AG09309 (cell line): ENCODE measurements at places on chromosomes 2 and 18.

DNA sequence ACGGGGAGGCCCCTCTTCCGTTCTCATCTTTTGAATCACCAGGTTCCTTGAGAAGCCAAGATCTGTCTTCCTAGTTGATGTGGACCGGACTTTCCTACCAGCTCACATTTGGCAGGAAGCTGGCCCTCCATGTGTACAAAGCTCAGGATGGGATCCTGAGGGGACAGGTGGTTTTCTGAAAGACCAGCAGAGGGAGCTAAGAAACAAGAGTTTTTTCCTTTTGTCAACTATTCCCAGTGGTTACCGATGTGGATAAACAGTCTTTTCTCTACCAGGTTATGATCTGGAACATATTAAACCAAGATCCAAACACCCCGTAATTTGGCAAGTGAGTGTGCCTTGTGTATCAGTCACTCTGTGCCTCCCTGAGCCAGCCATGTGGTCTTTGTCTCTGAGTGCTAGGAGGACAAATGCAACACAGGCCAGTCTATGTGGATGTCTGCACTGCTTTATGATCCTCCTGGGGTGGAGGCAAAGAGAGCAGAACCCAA lies 25.1 kb upstream of the ARHGAP25 start:
- no peak for DNase-seq

GRCh38 chr18:79725486-79725885 lies 45.9 kb downstream of the CTDP1 start:
- DNase-seq: no peak

DNA sequence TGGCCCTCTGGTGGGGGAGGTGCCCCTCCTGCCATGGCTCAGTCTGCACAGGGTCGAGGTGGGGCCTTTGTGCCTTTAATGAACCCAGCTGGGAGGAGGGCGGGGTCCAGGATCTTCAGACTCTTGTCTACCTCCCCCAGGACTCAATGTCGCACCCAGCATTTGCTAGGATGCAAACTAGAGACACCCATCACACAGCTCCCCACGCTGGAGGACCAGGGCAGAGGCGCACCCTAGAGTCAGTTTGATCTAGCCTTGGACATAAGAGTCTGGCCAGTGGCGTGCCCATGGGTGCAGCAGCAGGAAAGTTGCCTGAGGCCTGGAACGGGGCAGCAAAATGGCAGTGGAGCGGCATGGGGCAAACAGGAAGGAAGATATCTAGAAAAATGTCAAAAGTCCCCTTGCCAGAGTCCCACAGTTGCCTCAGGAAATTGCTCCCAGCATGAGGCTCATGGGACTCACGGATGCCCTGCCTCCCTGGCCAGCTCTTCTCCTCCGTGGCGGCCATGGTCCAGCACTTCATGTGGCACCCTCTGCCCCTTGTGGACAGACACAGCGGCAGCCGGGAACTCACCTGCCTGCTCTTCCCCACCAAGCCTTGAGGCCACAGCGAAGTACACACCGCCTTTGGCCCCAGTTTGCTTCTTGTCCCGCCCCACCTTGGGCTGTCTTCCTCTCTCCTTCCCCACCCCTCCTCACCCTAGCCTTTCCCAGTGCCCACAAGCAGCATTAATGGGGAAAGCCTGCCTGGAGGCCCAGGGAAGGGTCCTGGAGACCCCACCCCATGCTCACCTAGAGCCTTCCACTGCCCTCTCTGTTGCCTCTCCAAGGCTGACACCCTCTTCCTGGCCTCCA lies 17.7 kb downstream of the SH2D6 start:
- DNase-seq: no peak

DNA sequence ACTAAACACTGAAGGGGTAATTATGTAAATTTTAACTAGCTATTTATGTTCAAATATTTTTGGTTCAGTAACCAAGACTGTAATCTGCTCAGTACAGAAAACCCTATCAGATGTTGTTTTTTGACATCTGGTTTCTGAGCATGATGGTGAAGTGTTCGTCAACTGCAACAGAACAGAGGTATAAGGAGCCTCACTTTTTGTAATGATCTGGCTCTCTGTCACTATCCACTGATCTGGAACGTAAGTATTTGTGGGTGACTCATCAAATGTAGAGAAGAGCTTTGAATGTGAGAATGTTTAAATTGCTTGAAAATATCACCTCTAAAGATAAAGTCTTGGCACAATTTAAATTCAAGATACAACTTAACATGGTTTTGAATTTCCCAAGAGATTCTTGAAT lies 213.6 kb upstream of the FAM98A start:
- DNase-seq: no peak

- no peak for DNase-seq
Measured at GRCh38 chr2:174465327-174465726, 21.5 kb downstream of the GPR155 start.

GRCh38 chr2:133607679-133608078 lies 39.4 kb upstream of the NCKAP5 start:
- DNase-seq: peak; percentile 55

- DNase-seq: no peak
Measured at GRCh38 chr18:3037423-3037915, 24.5 kb upstream of the LPIN2 start.

DNA sequence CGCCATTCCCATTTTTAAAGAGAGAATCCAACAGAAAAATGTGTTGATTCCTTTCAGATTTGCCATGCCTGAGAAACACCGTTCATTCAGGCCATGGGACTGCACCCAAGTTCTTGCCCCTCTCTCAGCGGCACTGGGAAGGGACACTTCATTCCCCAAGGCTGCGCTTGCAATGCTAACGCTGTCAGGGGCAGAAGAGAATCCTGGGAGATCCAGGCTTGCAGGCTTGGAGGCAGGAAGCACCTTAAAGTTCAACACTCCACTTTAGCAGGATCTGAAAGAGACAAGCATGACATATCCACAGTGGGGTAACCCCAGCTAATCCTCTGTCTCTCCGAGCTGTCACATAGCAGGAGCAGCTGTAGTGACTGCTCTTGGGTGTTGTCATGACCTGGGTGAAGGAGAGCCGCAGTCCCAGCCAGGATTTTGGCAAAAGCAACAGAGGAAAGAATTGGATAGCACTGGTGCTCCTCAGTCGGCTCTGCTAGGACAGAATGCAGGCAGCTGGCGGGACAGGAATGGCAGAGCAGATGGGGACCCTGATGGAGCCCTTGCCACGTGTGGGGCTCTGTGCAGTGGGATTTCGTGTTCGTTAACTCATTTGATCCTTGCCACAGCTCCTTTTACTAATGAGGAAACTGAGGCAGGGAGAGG lies 22.0 kb upstream of the ODC1 start:
- no peak for DNase-seq

DNA sequence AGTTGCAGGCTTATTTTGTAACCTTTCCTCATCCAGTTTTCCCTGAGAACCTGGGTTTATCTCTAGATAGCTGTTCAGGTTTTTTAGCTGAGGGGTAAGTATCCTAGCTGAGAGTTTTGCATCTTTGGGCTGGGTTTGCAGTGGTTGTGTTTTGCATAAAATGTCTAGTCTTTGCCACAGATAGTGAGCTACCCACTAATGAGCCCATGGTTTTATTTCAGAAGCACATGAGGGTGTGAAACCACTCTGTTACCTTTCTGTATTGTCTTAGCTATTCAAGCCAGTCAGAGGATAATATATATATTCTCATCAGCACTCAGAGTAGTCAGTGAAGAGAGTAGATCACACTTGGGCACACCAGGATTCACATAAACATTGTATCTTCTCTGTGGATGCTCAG lies 24.6 kb upstream of the TXNDC2 start:
- DNase-seq: no peak

DNA sequence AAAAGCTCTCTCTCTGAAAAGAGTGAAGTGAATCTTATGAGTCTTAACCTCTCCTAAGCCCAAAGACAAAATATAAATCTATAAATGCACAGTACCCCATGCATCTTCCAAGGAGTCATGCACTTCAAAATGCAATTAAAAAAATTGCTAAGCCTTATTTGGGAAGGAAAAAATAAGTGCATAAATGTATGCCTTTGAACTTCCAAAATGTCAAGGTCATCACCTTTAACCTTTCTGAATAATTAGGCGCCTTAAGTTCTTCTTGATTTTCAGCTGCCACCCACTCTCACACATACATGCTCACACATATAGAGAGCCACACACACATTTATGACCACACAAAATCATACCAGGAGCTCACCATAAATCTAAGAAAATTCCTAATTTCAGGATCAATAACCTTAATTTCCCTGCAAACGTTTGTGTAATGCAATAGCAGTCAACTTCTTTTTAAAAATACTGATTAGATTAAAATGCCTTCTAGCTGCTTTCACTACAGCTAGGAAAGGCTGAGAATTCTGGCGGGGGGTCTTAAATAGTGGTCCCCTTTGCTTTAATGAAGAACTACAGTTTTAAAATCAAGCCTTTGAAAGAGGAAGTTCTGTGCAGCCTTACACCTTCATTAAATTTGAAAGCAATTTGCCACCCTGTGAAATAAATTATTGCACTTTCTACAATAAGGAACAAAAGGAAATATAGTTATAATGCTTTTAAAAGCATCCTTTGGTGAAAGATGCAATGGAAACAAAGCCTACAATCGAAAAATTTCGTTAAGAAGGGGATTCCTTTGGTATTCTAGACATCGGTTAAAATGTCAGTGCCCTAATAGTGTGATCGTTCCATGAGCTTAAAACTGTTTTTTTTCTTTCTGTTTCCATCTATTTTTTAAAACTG lies 3.6 kb downstream of the HOXD11 start:
- no peak for DNase-seq

DNA sequence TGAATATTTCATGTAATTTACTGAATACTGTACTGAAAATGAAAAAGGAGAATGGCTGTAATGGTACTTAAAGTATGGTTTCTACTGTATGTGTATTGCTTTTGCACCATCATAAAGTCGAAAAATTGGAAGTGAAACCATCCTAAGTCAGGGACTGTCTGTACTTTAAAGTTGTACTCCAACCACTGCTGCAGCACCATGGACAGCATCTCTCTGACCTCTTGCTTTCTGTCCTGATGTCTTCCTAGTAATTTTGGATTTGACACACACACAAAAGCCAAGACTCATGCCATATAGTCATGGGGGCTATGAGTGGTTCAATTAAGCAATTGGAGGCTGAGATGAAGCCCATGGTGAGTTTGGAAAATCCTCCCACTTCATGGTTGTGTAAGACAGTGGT lies 256.3 kb upstream of the PKDCC start:
- no peak for DNase-seq

GRCh38 chr2:77005522-77005921 lies 516.7 kb downstream of the LRRTM4 start:
- DNase-seq: no peak
